T-helper 1 cell (primary cell): ENCODE measurements at places on chromosomes 7 and 10.

GRCh38 chr7:22653951-22654350, 73.0 kb upstream of the IL6 start:
- no peak for DNase-seq

DNA sequence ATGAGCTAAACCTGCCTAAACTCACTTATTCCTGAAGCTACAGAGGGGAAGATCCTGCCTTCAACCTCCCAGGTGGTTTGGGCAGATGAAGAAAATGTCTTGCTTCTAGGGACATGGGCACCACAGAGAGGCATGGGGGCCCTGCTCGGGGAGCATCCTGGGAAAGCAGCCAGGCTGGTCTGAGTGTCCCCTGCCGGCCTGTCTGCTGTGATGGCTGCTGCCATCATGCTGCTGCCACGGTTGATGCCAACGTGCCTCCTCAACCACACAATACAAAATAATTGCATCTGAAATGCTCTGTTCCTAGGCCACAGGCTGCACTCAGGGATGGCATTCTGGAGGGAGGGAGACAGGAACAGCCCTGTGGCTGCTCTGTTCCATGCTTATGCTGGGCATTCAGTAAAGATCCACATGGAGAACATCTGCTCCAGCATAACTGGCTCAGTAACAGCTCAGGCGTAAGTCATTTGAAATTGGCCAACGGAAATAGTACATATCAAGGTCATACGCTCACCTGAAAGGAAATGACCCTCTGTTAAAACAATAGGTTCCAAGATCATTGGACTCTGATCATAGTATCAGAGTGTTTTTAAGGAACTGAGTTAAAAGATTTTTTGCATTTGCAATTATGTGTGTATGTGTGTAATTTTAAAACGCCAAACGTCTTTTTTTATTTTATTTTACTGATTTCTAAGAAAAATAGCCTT, 299.0 kb downstream of the TNS3 start:
- DNase-seq = no peak

DNA sequence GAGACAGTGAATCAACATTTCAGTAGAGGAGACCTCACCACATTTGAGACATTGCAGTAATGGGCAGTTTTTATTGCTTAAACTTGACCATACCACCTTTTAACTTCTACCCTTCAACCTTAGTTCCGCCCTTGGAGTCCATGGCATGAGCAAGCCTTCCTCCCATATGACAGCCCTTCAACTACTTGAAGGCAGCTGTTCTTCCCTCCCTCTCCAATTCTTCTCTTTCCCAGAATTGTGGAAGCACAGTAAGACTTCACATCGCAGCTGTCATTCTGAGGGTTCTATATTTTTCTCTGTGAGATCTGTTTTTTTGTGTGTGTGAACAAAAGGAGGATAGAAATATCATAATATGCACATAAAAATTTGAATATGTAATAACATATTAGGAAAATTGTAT, 2.2 kb upstream of the TSPAN12 start:
- DNase-seq = no peak

DNA sequence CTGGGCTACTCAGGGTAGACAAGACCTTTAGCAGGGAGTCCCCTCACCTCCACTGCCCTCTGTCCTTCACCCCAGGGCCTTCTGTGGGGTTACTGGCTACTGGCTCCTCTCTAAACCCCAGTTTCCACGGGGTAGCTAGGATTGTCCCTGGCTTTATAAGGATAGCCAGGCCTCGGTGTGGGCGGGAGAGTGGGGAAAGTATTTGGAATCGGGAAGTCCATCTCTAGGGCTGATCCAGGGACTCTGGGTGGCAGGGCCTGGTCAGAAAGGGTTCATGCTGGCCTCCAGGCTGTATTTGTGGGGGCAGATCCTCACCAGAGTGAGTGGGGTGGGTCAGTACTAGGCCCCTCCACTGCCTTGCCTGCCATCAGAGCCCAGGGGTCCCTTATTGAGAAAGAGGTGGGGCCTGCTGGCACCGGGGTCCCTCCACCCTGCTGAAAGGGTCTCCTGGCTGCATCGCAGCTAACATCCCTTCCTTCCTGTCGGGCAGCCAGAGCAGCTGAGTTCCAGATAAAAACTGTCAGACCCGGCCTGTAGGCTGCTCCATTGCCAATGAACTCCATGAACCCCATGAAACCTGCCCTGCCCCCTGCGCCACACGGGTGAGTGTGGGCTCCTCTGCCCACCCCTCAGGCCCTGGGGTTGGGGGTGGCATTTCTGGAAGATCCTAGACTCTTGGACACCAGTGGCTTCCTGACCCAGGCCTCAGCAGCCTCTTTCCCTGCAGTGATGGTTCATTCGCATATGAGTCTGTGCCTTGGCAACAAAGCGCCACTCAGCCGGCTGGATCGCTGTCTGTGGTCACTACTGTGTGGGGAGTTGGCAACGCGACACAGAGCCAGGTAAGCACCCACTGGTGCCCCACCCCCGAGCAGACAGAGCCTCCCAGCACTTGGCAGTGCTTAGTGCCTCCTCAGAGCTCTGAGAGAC, 7.3 kb downstream of the ZMIZ2 start:
- DNase-seq = no peak

- DNase-seq = no peak
Measured at GRCh38 chr7:2431260-2431867, 28.0 kb downstream of the CHST12 start.

- DNase-seq = no peak
Measured at GRCh38 chr10:124700293-124701037, 43.7 kb downstream of the FAM53B start.

DNA sequence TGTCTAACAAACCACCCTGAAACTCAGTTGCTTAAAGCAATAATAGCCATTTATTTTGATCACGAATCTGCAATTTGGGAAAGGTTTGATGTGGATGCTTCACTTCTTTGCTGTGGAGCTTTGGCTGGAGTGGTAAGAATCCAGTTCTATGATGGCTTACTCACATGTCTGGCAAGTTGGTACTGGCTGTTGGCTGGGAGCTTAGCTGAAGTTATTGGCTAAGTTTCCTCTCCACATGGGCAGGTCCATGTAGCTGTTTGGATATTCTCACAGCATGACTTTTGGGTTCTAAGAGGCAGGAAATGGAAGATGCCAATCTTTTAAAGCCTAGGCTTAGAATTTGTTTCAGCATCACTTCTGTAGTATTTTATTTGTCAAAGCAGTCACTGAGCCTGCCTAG, 277.6 kb upstream of the NRP1 start:
- no peak for DNase-seq

DNA sequence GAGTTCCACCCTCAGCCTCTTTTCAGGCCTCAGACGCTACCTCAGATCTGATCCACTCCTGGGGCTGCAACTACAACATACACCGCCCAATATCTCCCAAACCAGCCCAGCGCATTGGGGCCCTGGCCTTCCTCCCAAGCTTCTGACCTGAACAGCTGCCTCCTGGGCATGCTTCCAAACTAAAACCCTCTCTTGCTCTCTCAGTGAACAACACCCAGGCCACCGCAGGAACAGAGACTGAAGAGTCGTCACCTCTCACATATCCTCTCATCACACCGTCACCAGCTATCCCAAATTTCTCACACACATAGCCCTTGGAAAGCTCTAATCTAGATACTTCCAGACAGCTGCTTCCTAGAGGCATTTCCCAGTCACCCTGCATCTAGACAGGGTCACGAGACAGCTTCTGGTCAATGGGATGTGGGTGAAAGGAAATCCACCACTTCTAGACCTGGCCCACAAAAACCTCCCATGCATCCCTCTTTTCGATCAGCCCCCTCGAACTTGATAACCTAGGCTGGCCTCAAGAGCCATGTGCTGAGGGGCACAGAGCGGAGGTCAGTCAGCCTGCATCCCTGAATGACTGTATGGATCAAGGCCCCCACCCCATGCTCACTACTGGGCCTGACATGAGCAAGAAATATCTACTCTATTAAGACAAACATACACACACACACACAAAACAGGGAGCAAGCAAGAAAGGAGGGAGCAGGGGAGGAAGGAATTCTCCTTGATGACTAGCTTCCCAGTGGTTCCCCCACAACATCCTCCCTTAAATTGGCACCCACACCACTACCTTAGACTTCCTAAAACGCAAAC, 1.8 kb downstream of the PARP12 start:
- no peak for DNase-seq

DNA sequence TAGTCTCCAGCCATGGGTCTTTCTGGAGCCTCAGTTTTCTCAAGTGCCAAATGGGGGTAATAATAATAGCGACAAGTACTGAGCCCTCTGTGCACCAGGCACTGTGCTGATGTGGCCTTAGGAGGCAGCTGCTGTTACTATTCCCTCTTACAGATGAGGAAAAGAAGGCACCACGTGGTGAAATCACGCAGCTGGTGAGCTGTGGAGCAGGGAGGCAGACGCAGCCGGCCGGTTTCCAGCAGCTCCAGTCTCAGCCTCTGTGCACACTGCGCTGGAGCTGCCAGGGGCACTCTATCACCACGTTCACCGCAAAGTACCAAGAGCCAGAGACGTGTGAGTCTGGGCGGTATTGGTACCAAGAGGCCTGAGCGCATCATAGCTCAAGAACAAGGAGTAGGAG, 9.6 kb downstream of the PYROXD2 start:
- no peak for DNase-seq

GRCh38 chr10:46291817-46292572, 5.2 kb downstream of the ANTXRL start:
- peak; percentile 2 for DNase-seq

- DNase-seq = no peak
Measured at GRCh38 chr7:24472093-24472492, 101.2 kb upstream of the PALS2 start.

GRCh38 chr7:151805191-151805590, 71.7 kb downstream of the PRKAG2 start:
- no peak for DNase-seq
